CD4-positive, alpha-beta T cell treated with Interleukin-2 at 100 ng/mL for 4 hours (primary cell): ENCODE measurements at places on chromosomes 3 and 15.

DNA sequence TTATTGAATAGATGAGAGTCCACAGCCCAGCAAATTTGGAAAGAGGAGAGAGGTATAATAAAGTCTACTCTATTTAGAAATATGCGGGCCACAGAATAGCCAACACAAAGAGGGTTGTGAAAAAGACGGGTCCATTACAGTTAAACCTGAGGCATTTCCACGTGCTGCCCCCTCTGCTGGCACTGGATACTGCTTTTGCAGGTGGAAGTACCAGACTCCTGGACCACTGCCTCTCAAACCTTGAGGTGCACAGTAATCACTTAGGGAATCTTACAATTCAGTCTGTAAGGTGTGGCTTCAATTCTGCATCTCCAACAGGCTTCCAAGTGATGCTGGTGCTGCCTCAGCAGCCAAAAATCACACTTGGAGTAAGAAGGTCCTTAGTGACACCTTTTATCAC lies 3.0 kb upstream of the TFDP2 start:
- DNase-seq: no peak

- no peak for DNase-seq
Observed at GRCh38 chr3:119018690-119019463, 15.8 kb downstream of the IGSF11 start.

GRCh38 chr3:185402561-185402960 lies 39.6 kb downstream of the MAP3K13 start:
- no peak for DNase-seq

DNA sequence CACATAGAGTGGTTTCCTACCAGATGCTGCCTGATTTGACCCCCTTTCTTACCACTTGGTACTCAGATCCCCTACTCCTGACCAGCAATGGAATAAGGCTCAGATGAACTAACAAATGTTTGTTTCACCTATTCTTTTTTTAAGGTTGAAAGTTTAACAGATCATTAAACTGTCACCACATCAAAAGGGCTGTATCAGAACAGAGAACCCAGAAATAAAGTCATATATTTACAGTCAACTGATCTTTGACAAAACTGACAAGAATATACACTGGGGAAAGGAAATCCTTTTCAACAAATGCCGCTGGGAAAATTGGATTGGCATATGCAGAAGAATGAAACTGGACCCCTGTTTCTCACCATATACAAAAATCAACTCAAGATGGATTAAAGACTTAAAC lies 56.0 kb downstream of the GPR176 start:
- DNase-seq: no peak

- no peak for DNase-seq
Observed at GRCh38 chr3:181614878-181615277, 96.8 kb upstream of the SOX2 start.
